ENCODE measurements at places on chromosomes 12 and 14. TPM values are rescaled to one million over a fixed set of nuclear protein-coding genes. Genes with fewer than 3 reads are reported as not detected.

GRCh38 chr12:122062832-122063693 is 15.5 kb upstream of the MLXIP start:
- H3K27me3 ChIP-seq: no peaks in the 10 kb centered on the region
- peaks cover 38% of the 10 kb centered on the region for H3K4me1 ChIP-seq
- no peak overlapping the region for H3K4me3 ChIP-seq
- DNase-seq: no peak

- no peak for DNase-seq
- H3K27ac ChIP-seq: peak overlapping the region; percentile 5
- H3K27me3 ChIP-seq: no peaks in the 10 kb centered on the region
- H3K4me1 ChIP-seq: peaks cover 23% of the 10 kb centered on the region
- no peaks in the 10 kb centered on the region for H3K36me3 ChIP-seq
These were observed 98.2 kb downstream of the ZFP36L1 start for GRCh38 chr14:68694516-68695235.

DNA sequence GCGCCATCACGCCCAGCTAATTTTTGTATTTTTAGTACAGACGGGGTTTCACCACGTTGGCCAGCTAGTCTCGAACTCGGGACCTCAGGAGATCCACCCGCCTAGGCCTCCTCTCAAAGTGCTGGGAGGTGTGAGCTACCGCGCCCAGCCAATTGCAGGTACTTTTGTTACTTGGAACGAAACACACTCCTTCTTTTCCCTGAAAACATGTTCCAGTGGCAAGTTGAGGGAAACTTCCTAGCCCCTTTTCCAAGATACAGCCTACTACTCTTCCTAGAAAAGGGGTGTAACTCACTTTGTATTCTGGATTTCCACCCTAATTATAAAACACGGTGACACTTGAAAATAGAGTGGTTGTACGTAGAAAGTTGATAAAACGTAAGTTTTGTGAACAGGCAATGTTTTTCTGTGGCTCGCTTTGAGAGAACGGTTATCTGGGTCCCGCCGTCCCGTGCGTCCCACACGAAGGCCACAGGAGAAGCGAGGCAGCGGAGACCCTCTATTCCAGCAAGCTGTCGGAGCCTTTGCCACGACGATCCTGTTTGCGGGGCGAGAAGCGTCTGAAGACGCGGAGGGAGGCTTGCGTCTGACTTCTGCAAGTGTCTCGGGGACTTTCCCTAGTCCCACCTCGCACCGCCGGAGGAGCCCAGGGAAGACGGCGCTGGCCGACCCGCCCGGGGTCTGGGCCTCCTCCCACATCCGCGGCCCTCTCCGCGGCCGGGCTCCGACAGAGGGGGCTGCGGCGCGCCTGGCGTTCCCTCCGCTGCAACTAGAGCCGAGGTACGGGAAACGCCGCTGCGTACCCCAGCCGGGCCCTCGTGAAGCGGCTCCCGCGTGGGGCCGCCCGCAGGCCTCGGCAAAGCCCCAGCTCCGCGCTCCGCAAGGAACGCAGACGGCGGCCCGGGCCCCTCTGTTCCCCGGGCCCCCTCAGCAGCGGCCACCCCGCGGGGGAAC is 745 bp downstream of the CDCA4 start:
- H3K4me1 ChIP-seq: peaks cover 41% of the 10 kb centered on the region
- H3K4me3 ChIP-seq: peak overlapping the region; percentile 99
- no peaks in the 10 kb centered on the region for H3K27me3 ChIP-seq
- H3K27ac ChIP-seq: peak overlapping the region; percentile 83

DNA sequence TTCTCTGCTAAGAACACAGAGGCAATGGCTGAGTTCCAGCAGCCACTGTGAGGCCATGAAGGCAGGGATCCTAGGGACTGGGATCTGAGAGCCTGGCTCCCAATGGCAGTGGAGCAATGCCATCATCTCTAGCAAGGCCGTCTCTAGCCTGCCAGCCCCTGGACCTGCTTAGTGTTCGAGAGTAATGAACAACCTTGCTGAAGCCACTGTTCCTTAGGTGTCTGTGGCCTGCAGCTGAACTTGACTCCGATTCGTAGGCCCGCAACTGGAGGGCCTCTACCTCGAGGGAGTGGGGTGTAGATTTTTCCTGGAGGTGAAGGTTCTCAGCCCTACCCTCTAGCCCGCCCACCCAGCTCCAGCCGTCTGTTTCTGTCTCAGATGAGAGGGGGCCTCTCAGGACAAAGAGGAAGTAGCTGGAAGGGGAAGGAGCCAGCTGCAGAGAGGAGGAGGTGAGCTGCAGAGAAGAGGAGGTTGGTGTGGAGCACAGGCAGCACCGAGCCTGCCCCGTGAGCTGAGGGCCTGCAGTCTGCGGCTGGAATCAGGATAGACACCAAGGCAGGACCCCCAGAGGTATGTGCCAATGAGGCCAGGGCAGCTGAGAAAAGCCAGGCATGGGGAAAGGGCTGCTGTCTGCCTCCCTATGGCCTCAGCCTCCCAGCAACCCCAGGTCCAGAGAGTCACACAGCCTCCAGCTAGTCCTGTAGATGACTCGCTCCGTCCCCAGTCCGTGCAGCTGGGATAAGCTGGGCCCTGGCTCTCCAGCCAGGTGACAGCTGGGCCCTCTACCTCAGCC is at the start of gene PLD4:
Gene PLD4 (plus strand): TSS at position 459 of the 793 bp plus-strand sequence. CDS start 2,262 bp downstream, outside the sequence.
- no peaks in the 10 kb centered on the region for H3K27me3 ChIP-seq
- no peaks in the 10 kb centered on the region for H3K4me1 ChIP-seq
- no peak within 1 kb of the TSS for H3K4me3 ChIP-seq

- peak overlapping the region; percentile 39 for H3K27ac ChIP-seq
- H3K4me1 ChIP-seq: peaks cover 37% of the 10 kb centered on the region
These were observed 2.9 kb downstream of the SCNN1A start for GRCh38 chr12:6372403-6373003.

DNA sequence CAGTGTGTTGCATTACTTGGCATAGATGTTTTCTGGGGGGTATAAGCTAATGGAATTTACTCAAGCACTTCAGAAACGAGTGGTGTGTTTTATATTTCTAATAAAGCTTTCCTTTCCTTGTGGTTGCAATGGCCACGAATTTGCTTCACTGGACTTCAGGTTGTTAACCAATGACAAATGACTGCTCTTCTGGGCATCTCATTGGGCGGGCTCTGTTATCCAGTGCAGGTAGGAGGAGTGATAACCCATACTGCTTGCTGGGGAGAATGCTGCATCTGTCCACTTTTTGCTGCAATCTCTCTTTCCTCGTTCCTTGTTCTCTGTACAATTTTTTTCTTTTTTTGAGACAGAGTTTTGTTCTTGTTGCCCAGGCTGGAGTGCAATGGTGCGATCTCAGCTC is 80.0 kb upstream of the RPH3A start:
- H3K27me3 ChIP-seq: no peaks in the 10 kb centered on the region
- H3K4me1 ChIP-seq: no peaks in the 10 kb centered on the region
- H3K4me3 ChIP-seq: no peak overlapping the region
- no peak overlapping the region for H3K27ac ChIP-seq
- no peaks in the 10 kb centered on the region for H3K36me3 ChIP-seq
- no peak for DNase-seq

Gene RPS6KL1
- total RNA-seq: 9.7 TPM

Gene CRIP2
- 283 TPM for total RNA-seq
